ENCODE measurements at places on chromosomes 16 and 17.

GRCh38 chr16:278863-279366 is 1.5 kb upstream of the ARHGDIG start:
- DNase-seq: peak; percentile 86

DNA sequence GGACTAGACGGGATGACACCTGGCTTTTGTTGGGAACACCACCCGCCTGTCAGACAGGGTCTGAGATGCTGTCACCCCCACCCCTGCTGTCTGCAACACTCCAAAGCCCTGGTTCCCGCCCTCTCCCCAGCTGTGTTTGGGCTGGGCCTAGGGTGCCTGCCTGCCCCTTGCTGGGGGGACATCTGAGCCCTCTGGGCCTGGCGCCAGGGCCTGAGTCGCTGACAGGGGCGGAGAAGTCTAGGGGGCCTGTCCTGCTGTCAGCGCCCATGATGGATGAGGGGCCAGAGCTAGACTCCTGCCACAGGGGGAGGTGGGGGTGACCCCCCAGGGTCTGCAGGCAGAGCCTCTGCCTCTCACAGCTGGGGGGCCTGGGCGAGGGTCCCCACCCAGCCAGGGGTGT is 7.6 kb upstream of the PKMYT1 start:
- DNase-seq: no peak

DNA sequence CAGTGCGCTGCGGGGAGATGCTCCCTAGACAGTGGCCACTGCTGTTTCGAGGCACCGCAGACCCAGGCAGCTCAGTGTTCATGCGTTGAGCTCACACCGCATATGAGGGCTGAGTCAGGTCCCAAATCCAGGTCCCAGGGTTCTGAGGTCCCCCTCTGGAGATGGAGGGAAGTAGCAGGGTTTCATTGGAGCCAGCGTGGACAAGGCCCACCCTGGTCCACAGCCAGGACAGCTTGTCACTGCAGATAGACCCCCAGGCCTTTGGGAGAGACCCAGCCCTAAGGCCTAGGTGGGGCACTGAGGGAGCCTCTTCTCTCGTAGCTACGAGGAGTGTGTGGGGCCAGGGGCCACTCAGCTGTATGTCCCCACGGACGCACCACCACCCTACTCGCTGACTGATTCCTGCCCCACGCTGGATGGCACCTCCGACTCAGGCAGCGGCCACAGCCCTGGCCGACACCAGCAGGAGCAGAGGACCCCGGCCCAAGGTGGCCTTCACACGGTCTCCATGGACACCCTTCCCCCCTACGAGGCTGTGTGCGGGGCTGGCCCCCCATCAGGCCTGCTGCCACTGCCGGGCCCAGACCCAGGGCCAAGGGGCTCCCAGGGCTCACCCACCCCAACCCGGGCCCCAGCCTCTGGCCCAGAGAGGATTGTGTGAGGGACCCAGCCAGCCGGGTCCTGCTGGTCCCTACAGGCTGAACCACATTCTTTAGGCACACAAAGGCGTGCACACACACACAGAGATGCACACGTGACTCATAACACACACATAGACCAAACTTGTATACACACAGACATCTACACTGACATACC is 53.4 kb downstream of the BEAN1 start:
- no peak for DNase-seq

DNA sequence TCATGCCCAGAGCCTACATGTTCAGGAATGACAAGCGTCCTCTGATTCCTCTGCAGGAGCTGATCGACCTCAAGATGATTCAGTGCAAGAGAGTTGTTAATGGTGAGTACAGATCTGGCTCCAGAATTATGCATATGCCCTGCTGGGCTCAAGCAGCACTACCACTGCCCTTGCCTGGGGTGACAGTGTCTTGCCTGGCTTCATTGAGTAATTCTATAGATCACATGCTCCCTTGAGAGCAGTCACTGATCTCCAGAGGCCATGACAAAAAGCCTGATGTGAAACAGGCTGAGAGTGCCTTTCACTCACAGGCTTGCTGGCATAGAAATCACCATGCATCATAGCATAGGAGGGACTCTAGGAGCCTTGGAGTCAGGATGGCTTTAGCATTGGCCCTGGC is 26.4 kb downstream of the DUS2 start:
- DNase-seq: no peak

- no peak for DNase-seq
These were observed 73.2 kb downstream of the MYH10 start for GRCh38 chr17:8557176-8557806.

- DNase-seq: no peak
These were observed 2.2 kb upstream of the BICDL2 start for GRCh38 chr16:3038896-3039295.

DNA sequence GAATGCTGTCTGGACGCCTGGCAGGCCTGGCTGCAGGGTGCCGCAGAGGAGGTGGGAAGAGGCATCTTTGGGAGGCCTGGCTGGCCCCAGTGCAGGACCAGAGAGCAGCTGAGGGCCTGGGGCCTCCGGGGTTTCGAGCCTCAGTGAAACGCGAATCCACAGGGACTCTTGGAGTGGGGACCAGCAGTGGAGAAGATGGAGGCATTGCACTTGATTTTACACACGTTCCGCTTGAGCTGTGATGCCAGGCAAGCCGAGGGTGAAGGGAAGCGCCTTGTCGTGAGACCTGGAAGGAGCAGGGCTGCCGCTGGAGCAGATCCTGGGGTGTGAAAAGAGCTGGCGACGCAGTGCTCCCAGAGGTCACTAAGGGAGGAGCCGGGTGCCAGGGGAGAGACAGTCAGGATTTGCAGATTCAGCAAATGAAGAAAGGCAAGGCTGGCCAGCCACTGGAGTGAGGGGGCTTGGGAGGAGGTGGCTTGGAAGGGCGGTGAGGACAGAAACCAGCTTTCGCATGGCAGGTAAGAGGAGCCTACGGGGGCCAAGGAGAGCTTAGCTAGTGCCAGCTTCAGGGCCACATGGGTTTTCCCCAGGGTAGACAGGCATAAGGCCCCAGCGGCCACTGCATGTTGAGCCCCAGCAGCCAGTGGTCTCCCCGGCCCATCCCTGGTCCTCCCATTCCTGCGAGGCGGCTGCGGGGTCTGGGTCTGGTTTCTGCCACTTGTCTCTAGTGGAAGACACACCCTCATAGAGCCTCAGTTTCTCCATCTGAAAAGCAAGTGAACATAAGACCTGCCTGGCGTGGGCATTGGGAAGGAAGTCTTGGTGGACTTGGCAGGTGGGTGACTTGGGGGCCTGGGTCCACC is 175.2 kb upstream of the CHMP6 start:
- DNase-seq: no peak

GRCh38 chr16:30122604-30123160 is 338 bp downstream of the MAPK3 start:
- DNase-seq: no peak

GRCh38 chr17:51435171-51435552 is 174.8 kb downstream of the UTP18 start:
- DNase-seq: peak; percentile 84

- no peak for DNase-seq
These were observed 2.6 kb downstream of the DUS1L start for GRCh38 chr17:82062984-82063368.

DNA sequence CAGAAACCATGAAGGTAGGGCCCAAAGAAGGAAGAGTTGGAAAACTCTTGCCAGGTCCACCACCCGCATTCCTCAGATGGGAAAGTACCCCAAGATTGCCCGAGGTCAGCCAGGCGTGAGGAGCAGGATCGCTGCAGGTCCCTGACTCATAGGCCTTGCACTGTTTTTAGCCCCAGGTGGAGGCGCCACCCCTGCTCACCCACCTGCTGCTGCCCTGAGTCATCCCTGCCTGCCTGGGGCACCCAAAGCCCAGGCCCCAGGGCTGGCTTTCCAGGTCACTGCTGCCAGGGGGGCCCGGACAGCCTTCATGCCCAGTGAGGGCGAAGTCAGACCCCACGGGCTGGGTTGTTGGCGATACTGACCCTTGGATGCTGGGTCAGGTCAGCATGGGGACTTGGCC is 100.9 kb downstream of the AMFR start:
- DNase-seq: no peak

GRCh38 chr17:54983260-54983659 is 14.7 kb downstream of the STXBP4 start:
- no peak for DNase-seq

DNA sequence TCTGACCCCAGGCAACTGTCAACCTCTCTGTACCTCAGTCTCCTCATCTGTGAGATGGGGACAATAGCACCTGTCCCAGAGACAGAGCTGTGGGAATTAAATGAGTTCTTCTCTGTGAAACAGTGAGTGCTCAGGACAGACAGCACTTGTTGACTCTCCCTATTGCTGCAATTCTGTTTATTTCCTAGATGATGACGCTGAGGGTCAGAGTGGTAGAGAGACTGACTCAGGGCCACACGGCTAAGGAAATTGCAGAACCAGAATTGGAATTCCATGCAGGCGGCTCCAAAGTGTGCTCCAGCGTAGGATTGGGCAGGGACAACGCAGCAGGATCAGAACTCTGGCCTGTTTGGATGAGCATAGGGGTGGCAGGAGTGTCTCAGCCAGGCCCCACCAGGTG is 302.2 kb downstream of the C16orf95 start:
- DNase-seq: no peak
